NCI-H146 (cell line): ENCODE measurements at places on chromosomes 5 and 9.

DNA sequence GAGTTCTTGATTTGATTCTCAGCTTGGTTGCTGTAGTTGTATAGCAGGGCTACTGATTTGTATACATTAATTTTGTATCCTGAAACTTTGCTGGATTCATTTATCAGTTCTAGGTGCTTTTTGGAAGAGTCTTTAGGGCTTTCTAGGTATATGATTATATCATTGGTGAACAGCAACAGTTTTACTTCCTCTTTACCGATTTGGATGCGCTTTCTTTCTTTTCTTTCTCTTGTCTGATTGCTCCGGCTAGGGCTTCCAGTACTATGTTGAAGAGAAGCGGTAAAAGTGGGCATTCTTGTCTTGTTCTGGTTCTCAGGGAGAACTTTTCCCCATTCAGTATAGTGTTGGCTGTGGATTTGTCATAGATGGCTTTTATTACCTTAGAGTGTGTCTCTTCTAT is 158.9 kb downstream of the SAXO1 start:
- DNase-seq = no peak

- DNase-seq = no peak
Observed at GRCh38 chr5:123283499-123283898, 139.7 kb downstream of the CEP120 start.

GRCh38 chr9:129138476-129139232 is 27.4 kb downstream of the PTPA start:
- DNase-seq = no peak

DNA sequence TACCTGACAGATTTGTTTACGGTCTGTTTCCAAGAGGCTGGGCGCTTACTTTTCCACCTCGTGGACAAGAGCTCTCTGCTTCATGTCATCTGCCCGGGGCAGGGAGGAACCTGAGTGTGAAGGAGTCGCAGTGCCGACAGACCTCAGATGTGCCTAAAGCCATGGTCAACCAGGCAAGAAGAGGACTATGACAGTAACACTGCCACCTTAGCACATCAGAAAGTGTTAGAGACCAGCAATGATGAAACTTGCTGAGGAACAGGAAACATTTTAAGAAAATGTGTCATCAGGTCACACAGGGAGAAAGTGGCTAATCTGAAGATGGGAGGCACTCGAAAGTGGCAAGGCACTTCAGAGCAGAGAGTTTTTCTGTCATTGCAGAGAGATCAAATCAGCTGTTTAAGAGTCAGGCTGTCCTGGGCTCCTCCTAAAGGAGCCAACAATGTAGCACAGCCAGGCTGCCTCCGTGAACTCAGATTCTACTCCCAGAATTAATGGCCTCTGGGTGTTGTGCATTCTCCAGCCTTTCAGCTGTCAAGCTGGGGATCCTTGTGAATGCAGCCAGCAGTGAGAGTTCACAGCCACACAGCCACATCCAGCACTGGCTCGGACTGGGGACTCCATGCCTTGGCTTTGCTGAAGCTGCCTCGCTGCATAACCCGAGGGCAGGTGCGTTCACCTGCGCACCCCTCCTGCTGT is 94.6 kb downstream of the RAPGEF1 start:
- DNase-seq = peak; percentile 79

DNA sequence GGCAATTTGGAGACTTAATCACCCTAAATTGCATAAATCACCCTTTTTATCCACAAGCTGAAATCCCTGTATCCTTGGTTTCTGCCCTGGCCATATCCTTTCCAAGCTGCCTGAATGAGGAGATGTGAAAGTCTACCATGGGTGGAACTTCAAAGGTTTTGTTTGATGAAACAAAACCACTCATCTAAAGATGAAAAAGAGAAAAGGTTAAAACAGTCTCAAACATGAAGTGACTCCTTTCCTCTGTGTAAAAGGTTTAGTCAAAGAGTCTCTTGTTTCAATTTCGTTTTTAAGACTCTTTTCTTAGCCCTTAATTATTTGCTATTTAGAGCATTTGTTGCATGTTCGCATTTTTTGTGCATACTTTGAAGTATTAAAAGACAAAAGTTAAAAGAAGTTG is 11.2 kb downstream of the SLC45A2 start:
- DNase-seq = no peak

GRCh38 chr9:134641173-134641989 is at the start of gene COL5A1:
Gene COL5A1 (plus strand): TSS chr9:134641803. CDS start chr9:134642188, 385 bp downstream.
- peak; percentile 5 for DNase-seq

DNA sequence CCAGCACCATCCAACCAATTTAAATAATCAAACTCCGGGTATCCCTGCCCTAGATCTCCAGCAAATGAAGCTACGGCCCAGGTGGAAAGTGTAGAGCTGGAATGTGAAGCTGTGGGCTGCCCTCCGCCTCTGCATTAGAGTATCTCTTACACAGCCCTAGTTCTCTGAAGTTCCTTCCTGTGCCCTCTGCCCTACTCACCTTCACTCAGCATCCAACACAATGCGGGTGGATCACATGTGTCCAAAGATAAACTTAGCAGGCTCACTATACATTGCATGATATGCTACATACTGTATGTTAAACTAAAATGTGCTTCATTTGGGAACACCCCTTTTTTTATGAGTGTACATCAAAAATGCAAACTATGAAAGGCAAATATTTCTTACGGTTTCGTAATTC is 70.0 kb upstream of the RAD23B start:
- no peak for DNase-seq

DNA sequence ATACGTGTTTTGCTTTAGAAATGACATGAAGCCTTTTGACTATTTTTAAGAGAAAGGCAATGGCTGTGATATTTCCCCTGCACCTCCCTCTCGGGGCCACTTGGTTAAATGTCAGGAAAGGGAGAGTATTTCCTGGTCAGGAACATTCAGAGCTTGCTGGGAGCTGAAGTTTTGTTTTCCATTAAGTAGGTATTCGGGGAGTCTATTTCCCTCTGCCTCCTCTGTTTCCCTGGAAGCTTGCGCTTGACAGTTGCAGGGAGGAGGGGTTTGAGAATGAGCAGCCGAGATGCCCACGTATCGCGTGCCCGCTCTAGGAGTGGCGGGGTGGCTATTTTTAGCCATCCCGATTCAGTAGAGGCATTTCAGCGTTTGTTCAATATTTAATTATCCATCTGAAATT is 6.7 kb downstream of the DAB2IP start:
- no peak for DNase-seq

DNA sequence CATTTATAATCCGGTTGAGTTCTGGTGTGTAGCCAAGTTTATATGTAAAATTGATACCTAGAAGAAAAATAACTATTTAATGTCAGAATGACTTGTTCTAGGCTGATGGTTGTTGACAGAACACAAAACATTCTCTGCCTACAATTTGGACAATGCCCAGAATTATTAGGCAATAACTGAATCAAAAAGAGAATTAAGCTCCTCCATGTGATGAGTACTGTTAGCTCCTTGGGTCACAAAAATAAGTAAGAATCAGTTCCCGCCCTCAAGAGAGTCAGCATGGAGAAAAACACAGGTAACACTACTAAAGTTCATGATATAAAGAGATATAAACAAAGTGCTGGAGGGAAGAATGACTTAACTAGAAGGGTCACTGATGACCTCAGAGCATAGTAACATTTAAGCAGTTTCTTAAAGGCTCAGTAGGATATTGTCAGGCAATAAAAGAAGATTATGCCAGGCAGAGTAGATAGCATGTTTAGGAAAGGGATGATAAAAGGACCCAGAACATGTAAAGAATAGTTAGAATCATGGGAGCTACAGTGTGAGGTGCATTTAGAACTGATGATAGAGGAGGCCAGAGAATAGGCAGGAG is 200.5 kb upstream of the ACTBL2 start:
- DNase-seq = no peak

GRCh38 chr9:16970321-16970720 is 99.9 kb upstream of the BNC2 start:
- DNase-seq = no peak
